Motor neuron (in vitro differentiated cells): ENCODE measurements at places on chromosomes 6 and 20. TPM values are rescaled to one million over a fixed set of nuclear protein-coding genes. Genes with fewer than 3 reads are reported as not detected.

The CNBD2 gene
- total RNA-seq: 8.4 and 10.3 TPM in 2 replicates

The VARS2 gene
- 13.6 and 19.6 TPM in 2 replicates for total RNA-seq

The DCDC2 gene
- total RNA-seq: 9.8 and 10.8 TPM in 2 replicates

The C2 gene
- 0.83 and 2.4 TPM in 2 replicates for total RNA-seq

The RPS10 gene
- total RNA-seq: 3,228 and 3,361 TPM in 2 replicates

The SDC4 gene
- 51.4 and 52.4 TPM in 2 replicates for total RNA-seq

The WFDC9 gene
- not detected in 2 replicates for total RNA-seq

The HLA-DPB1 gene
- total RNA-seq: 9.5 and 16.5 TPM in 2 replicates

The MRPL14 gene
- total RNA-seq: 35.4 and 41.3 TPM in 2 replicates

The HSPA1L gene
- total RNA-seq: 1.2 and 1.3 TPM in 2 replicates

The PNRC1 gene
- total RNA-seq: 39.0 and 39.4 TPM in 2 replicates

The KHDC1 gene
- 11.4 and 12.4 TPM in 2 replicates for total RNA-seq

The LY6G6C gene
- total RNA-seq: 0.41 and 0.83 TPM in 2 replicates

The EIF6 gene
- 77.3 and 83.6 TPM in 2 replicates for total RNA-seq

The OOEP gene
- 0.81 TPM in 1 of 2 replicates, not detected in the other for total RNA-seq

The SLC22A1 gene
- total RNA-seq: 0.16 TPM in 1 of 2 replicates, not detected in the other

The KCNK5 gene
- 0.15 and 0.49 TPM in 2 replicates for total RNA-seq

The NRN1 gene
- total RNA-seq: 49.2 and 55.6 TPM in 2 replicates

The SLC18B1 gene
- total RNA-seq: 13.2 and 14.8 TPM in 2 replicates

The SOX4 gene
- 150 and 153 TPM in 2 replicates for total RNA-seq

The PDE7B gene
- 0.26 and 0.41 TPM in 2 replicates for total RNA-seq

The UBD gene
- 0.91 and 1.9 TPM in 2 replicates for total RNA-seq

The PDE10A gene
- 0.59 and 1.0 TPM in 2 replicates for total RNA-seq

The COL11A2 gene
- total RNA-seq: 1.5 and 2.4 TPM in 2 replicates

The TP53TG5 gene
- 0.91 and 1.4 TPM in 2 replicates for total RNA-seq

The SRXN1 gene
- 22.3 and 24.5 TPM in 2 replicates for total RNA-seq
